ENCODE measurements at places on chromosomes 4 and X. TPM values are rescaled to one million over a fixed set of nuclear protein-coding genes. Genes with fewer than 3 reads are reported as not detected.

The CCDC110 gene
- total RNA-seq = 0.14 TPM

The TMEM164 gene
- 24.3 TPM for total RNA-seq

The NALF2 gene
- 2.4 TPM for total RNA-seq

The GAGE12J gene
- total RNA-seq = not detected

The POU4F2 gene
- total RNA-seq = not detected

The MAGEC1 gene
- total RNA-seq = not detected

The PLRG1 gene
- total RNA-seq = 154 TPM

The FHDC1 gene
- 11.4 TPM for total RNA-seq

The RTL3 gene
- total RNA-seq = not detected

All from nasal cavity respiratory epithelium epithelial cell of viscerocranial mucosa (primary cell).